ENCODE measurements at places on chromosomes 2 and 18. TPM values are rescaled to one million over a fixed set of nuclear protein-coding genes. Genes with fewer than 3 reads are reported as not detected.

DNA sequence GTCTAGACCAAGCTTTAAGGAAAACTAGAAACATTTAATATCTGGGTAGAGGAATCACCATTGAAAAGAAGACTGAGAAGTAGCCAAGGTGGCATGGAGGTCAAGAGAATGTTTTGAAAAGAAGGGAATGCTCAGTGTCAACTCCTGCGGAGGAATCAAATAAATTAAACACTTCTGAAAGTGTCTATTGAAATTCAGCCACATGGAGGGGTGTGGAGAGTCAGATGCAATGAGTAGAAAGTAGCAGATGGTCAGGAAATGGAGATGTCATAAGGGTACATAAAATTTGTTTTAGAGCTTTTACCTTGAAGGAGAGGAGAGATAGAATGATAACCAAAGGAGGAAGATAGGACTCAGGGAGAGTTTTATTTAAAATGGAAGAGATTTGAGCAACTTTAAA is 35.1 kb downstream of the NLRC4 start:
- DNase-seq, result no peak

DNA sequence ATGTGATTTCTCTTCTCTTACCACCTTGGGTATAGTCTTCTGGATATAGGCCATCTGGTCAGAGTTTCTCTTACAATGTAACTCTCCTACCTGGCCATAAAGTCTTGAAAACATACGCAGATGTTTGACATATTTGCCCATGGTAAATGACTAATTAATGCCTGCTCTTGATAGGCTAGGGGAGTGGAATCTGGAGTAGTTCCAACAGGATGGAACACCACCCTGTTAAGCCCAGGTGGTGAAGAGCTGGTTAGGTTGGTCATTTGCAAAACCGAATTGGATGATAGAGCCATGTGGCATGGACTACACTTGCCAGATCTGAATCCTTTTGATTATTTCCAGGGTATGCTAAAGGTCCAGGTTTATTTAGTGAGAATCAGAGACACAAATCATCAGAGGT is 36.5 kb downstream of the HADHB start:
- no peak for DNase-seq

GRCh38 chr2:36964496-36965058 is 1.8 kb downstream of the STRN start:
- DNase-seq, result no peak

GRCh38 chr2:132929786-132930185 is 259.8 kb upstream of the LYPD1 start:
- no peak for DNase-seq

The ABCB11 gene
- 0.16 TPM for total RNA-seq

The PJVK gene
- 5.0 TPM for total RNA-seq

GRCh38 chr18:55875371-55875901 is 287.4 kb upstream of the TCF4 start:
- DNase-seq, result peak; percentile 37

DNA sequence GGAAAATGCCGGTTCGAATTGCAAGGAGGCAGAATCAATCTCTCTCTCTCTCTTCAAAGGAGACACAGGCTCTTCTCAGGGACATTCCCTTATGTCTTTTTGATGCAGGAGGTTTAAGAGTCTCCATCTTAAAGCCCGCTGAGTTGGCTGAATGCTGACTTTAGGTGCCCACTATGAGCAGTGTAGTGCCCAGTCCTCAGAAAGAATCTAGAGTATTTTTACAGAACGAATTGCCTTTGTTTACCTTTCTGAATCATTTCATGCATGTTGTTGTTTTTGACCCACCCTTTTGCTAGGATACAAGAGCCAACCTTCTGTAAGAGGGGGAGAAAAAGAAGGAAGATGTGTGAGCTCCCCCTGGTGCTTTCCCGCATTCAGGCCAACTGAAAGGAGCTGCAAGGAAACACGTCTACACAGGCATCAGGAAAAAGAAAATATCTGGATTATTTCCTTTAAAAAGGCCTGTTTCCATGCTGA is 193.5 kb upstream of the TCF4 start:
- peak; percentile 48 for DNase-seq

The GRB14 gene
- 24.0 TPM for total RNA-seq

GRCh38 chr2:190467575-190468083 is 59.5 kb downstream of the MFSD6 start:
- no peak for DNase-seq

The STARD6 gene
- total RNA-seq, result not detected

The DSG1 gene
- total RNA-seq, result 0.16 TPM

The IGFBP2 gene
- total RNA-seq, result 213 TPM

- no peak for DNase-seq
Measured at GRCh38 chr2:67215214-67216055, 181.7 kb upstream of the ETAA1 start.

DNA sequence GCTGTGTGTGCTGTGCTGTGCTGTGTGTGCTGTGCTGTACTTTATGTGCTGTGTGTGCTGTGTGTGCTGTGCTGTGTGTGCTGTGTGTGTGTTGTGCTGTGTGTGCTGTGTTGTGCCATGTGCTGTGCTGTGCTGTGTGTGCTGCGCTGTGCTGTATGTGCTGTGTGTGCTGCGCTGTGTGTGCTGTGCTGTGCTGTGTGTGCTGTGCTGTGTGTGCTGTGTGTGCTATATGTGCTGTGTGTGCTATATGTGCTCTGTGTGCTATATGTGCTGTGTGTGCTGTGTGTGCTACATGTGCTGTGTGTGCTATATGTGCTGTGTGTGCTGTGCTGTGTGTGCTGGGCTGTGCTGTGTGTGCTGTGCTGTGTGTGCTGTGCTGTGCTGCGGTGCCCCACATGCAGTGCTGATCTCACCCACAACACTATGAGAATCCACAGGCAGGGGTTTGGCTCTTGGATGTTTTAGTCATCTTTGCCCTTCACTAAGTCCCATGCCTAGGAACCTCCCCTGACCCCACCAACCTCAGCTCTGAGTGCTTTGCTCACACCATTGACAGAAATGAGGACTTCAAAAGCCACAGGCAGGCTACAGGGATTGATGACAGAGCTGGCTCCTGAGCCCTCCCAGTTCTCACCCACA is 30.5 kb upstream of the MAL start:
- DNase-seq, result no peak

The HADHB gene
- 41.8 TPM for total RNA-seq

DNA sequence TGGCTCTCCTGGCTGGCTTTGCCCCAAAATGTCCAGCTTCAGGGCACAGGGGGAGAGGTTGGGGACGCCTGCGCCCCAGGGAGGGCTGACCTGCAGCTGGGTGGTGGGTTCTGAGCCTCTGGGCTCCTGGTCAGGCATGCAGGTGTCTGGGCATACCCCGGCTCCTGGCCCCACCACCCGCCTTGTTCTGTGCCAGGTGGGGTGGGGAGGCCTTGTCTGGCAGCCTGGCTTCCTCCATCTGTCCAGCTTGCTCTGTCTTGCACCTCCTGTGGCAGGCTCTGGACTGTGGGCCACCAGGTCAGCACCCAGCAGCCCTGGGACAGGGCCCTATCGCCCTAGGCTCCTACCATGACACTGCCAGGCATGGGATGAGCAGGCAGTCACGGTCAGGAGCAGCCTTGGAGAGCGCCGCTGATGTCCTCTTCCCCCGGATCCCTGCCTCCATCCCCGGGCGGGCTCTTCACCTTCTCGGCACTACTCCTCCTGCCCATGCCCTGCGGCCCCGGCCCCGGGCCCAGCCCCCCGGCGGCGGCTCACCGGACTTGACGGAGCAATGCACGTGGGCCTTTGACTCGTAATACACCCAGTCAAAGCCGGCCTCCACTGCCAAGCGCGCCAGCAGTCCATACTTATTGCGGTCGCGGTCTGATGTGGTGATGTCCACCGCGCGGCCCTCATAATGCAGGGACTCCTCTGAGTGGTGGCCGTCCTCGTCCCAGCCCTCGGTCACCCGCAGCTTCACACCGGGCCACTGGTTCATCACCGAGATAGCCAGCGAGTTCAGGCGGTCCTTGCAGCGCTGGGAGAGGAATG is 3.6 kb downstream of the IHH start:
- no peak for DNase-seq

DNA sequence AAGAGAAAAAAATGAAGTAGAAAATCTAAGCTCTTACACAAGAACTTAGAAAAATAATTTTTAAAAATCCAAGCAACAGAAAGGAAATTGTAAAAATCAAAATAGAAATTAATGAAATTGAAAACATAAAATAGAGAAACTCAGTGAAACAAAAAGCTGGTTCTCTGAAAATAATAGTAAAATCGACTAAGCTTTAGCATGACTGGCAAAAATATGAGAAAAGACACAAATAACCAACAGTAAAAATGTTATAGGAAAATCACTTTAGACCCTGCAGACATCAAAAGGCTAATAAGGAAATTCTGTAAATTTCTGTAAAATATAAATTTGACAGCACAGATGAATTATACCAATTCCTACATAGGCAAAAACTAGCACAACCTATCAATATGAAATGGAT is 768.9 kb upstream of the LRRTM1 start:
- DNase-seq, result no peak

The CD207 gene
- total RNA-seq, result not detected

- no peak for DNase-seq
Measured at GRCh38 chr18:71001597-71001996, 712.8 kb downstream of the SOCS6 start.

- DNase-seq, result no peak
Measured at GRCh38 chr2:19746611-19747309, 155.0 kb downstream of the TTC32 start.

The NMS gene
- total RNA-seq, result not detected

- DNase-seq, result no peak
Measured at GRCh38 chr2:42928692-42929545, 136.5 kb upstream of the HAAO start.

- no peak for DNase-seq
Measured at GRCh38 chr18:45201489-45201888, 413.8 kb upstream of the SLC14A2 start.

The LIMS1 gene
- 18.1 TPM for total RNA-seq

GRCh38 chr18:70489986-70490933 is 201.4 kb downstream of the SOCS6 start:
- DNase-seq, result no peak

The ANKRD30B gene
- 0.16 TPM for total RNA-seq

DNA sequence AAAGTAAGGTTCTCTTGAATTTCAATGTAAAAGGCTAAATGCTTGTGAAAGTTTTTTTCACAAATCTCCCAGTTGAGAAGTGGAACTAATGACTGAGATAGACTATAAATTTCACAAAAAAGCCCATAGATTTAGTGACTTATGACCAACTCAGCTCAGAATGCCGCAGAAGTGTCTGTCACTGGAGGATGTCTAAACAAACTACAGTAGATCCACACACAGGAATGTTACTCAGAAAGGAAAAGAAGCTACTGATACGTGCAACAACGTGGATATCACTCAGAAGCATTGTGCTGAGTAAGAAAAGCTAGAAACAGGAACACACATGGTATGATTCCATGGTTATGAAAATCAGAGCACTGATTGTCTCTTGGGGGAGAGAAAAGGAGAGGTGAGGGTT is 151.9 kb downstream of the DOCK10 start:
- DNase-seq, result no peak

DNA sequence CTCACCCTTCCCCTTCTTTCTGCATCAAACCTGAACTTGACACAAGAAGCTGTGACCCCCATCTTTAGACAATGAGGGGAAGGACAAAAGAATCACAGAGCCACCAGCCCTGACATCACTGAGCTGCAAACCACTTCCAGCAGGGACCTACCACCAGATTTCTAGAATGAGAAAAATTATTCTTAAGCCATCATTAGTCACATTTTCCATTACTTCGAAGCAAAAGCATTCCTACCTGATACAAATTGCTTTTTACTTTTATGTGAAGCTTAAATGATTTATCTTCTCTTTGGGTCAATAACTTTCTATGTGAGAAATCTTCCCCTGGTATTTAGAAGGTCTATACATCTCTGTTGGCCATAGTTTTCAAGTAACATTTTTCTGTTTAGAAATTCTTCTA is 134.8 kb downstream of the TCF4 start:
- no peak for DNase-seq
